CMK (cell line): ENCODE measurements at places on chromosomes 3 and 15.

DNA sequence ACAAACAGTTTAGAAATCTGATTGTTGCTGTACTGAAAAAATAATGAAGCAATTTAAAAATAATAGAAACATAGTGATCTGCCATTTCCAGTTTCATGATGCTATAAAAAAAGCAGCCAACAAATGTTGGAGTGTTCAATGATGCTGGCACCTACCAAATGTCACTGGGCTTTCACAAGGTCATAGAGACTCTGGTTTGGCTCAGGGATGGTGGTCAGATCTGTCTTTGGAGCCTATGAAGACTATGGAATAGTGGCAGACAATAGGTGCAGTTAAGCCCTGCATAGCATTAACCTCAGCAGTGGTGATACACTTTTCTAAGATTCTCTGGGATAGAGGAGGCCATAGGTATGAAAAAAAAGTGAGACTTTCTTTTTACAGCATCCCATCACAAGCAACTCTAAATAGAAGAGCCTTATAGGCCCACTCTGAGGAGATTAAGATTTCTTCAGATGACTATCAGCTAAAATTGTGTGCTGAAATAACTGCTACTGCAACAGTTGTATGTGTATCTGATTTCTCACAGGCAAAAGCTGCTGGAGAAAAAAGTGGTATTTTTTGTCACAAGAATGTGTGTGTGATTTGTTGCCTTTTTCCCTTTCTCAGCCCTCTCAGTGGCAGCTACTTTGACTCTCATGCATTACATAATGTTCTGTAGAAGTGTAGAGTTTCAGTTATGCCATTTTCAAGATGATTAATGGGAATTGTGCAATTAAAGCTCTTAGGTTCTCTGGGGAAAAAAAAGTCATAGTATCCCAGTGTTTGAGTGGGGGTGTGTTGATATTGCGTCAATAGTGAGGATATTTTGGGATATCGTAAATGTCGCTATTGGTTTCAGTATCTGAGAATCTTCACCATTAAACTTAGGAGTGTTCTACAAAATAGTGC, 137.4 kb downstream of the MBNL1 start:
- DNase-seq = no peak

GRCh38 chr3:176523114-176523513, 674.2 kb downstream of the TBL1XR1 start:
- no peak for DNase-seq

DNA sequence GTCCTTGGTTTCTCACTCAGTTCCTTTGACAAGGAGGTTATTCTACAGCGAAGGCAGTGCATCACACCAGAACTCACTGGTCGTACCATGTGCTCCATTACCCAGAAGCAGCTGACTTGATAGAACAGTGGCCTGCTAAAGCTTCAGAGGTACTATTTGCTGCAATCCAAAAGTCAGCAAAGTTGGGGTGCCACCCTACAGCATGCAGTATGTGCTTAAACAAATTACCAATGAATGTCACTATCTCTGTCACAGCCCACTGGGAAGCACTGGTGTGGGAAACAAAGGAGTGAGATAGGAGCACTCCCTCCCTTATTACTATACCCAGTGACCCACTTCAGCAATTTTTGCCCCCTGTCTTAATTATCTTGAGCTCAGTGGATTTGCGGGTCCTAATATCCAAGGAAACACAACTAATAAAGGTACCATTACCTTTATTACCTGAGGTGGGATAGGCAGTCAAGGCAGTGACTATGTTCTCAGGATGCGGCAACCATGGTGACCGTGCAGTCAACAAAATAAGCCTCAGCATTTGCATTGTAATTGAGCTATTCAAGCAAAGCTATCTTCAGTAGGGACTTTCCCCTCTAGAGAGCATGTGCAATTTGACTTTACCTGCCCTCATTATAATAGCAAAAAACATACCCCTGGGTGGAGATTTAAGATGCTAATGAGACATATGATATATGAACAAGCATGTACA, 199.4 kb downstream of the OCA2 start:
- DNase-seq = no peak

- no peak for DNase-seq
Measured at GRCh38 chr3:20861454-20861853, 675.4 kb upstream of the SGO1 start.
